ENCODE measurements at places on chromosomes 1 and 21. TPM values are rescaled to one million over a fixed set of nuclear protein-coding genes. Genes with fewer than 3 reads are reported as not detected.

Gene CCDC181
- total RNA-seq = 1.3 TPM

- H3K4me1 ChIP-seq = peaks cover 21% of the 10 kb centered on the region
- no peak overlapping the region for H3K4me3 ChIP-seq
- no peaks in the 10 kb centered on the region for H3K27me3 ChIP-seq
- H3K27ac ChIP-seq = no peak overlapping the region
- no peak for DNase-seq
- H3K36me3 ChIP-seq = no peaks in the 10 kb centered on the region
Observed at GRCh38 chr1:184157394-184157742, 105.8 kb downstream of the TSEN15 start.

Gene SLC35A3
- total RNA-seq = 22.2 TPM

Gene KRTAP19-3
- not detected for total RNA-seq

DNA sequence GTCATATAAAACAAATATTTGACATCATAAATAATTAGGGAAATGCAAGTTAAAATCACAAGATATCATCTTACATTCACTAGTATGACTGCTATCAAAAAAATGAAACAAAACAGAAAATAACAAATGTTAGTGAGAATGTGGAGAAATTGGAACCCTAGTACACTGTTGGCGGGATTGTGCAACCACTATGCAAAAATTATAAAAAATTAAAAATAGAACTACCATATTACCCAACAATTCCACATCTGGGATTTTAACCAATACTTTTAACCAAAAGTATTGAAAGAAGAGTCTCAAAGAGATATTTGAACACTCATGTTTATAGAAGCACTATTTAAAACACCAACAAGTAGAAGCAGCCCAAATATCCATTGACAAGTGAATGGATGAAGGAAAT lies 797.2 kb upstream of the ADAMTS5 start:
- no peak for DNase-seq
- H3K36me3 ChIP-seq = no peaks in the 10 kb centered on the region
- H3K27me3 ChIP-seq = no peaks in the 10 kb centered on the region
- peaks cover 12% of the 10 kb centered on the region for H3K4me1 ChIP-seq
- no peak overlapping the region for H3K4me3 ChIP-seq
- no peak overlapping the region for H3K27ac ChIP-seq

DNA sequence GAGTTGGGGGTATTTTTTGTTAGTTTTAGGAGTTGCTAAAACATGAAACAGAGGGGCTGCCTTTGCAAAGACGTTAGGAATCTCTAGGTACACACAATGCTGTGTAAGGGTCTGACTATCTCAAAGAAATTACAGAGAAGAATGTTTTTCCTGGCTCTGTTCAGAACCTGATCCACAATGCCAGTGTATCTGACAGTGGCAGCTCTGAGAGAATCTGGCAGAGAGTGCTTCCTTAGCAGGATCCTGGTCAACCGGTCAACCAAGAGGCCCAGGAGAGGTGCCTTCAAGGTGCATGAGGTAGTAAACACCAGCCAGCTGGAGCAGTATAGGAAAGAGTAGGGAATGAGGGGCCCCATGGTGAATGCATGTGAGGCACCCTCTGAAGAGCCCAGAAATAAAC lies 40.9 kb upstream of the RGS1 start:
- H3K4me3 ChIP-seq = no peak overlapping the region
- peak overlapping the region; percentile 78 for H3K27ac ChIP-seq
- no peaks in the 10 kb centered on the region for H3K27me3 ChIP-seq
- peaks cover 18% of the 10 kb centered on the region for H3K36me3 ChIP-seq
- H3K4me1 ChIP-seq = peaks cover 43% of the 10 kb centered on the region
- no peak for DNase-seq

Gene JAK1
- 63.2 TPM for total RNA-seq

Data from mesothelial cell of epicardium (in vitro differentiated cells).